ENCODE measurements at places on chromosomes 5 and 9. TPM values are rescaled to one million over a fixed set of nuclear protein-coding genes. Genes with fewer than 3 reads are reported as not detected.

The RBM18 gene
- total RNA-seq, result 19.1 TPM

DNA sequence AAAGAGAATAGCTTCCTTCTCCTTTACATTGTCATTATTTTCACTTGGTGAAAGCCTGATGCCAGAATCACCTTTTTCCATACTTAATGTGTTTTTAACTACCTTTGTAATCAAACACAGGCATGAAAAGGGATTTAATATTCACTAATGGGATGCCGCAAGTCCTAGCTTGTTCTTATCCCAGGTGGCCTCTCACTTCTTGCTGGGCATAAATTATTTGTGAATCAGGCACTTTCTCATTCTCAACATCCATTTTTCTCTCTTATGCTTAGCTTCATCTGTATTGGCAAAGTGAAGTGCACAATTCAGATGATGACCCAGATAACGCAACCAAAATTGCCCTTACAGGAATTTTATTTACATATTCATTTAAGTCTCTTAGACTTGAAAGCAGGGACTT lies 10.9 kb downstream of the ACTL7B start:
- no peak for DNase-seq

GRCh38 chr5:123610209-123610608 lies 98.2 kb downstream of the CSNK1G3 start:
- DNase-seq, result no peak

- no peak for DNase-seq
Observed at GRCh38 chr5:133122711-133123110, 70.9 kb downstream of the HSPA4 start.

- DNase-seq, result no peak
Observed at GRCh38 chr5:62650197-62650596, 71.6 kb downstream of the LRRC70 start.

The HACD4 gene
- 14.5 TPM for total RNA-seq

The SHOC1 gene
- not detected for total RNA-seq

DNA sequence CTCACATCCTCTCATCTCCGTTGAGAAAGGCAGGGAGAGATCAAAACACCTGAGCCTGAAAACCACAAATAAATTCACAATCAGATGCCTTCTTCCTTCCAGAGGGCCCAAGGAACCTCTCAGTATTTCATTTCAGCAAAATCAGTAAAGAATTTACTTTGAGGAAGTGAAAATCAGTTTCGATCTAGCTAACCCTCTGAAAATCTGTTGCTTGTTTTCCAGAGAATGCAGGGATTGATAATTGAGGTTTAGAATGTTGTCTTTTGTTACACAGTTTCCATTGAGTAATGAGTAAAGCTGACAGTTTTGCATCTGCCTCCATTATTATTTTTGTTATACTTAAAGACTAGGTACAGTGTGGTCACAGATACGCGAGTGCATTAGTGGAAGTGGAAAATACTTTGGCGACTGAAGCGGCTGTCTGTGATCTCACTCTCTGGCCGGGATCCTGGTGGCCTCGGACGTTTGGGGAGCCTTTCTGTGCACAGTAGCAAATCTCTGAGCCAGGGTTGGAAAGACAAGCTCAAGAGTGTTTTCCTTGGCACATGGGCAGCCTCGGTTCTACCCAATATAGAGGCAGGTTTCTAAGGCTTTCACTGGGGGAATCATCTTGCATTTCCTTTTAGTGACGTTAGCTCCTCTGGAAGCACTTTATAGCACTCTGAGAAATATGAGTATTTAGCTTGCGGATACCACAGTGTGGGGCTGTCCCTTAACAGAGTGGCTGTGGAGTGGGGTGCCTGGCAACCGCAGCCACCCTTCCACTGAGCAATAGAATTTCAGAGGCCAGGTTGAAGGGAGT lies 32.2 kb upstream of the ANGPTL2 start:
- no peak for DNase-seq

The MSX2 gene
- 11.3 TPM for total RNA-seq

The FGFR4 gene
- total RNA-seq, result 7.2 TPM

The PSD2 gene
- total RNA-seq, result 0.48 TPM

The SPINK13 gene
- not detected for total RNA-seq

The FNBP1 gene
- 121 TPM for total RNA-seq

- DNase-seq, result no peak
Observed at GRCh38 chr9:85108746-85109145, 439.2 kb downstream of the NTRK2 start.

The SPATA31A7 gene
- not detected for total RNA-seq

DNA sequence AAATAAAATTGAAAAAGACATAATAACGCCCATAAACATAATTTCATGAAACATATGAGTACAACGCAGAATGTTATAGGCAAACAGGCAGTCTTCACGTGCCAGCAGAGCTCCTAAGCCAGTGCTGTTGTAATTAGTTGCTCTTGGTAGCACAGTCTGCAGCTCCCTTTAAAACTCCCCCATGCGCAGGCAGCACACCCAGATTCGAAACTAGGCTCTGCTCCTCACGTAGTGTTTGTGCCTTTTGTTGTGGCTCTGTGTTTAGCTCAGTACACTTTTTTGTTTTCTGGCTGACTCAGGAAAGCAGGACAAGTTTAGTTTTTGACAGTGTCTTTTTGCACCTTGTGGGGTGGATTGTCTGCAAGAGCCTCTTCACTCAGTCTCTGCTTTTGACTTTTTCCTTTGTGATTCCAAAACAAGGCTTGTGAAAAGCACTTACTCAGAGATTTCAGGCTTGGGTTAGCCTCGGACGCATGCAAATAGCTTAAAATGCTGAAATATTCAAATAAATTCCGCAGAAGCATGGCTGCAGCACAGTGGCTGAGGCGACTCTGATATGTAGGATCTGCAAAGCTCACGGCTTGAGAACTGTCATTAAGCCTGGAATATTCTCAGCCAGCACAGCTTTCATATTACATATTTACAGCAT lies 113.6 kb downstream of the IRX1 start:
- DNase-seq, result no peak

GRCh38 chr5:124669300-124669648 lies 77.2 kb downstream of the ZNF608 start:
- no peak for DNase-seq

The PCDHB9 gene
- 2.4 TPM for total RNA-seq

The PCDHGB7 gene
- 10.4 TPM for total RNA-seq

DNA sequence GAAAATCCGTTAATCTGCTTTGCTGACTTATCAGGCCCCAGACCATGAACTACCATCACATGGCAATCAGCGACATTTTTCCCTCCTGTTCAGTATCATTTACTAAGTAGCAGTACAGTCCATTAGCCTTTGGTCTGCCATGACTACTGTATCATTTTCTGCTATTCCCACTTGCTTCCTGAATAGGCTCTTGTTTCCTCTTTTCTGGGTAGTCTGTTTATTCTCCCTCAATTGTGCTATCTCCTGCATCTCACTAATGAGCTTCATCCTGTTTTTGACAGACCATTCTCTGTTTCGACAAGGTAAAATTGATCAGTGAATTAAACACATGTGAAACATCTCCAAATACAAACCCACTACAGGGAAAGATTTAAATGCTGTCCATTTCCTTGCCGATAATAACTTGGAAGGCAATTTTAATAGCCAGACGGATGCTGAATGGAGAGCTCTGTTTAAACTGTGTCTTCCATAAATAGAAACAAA lies 263.5 kb upstream of the ANKRD55 start:
- DNase-seq, result no peak

GRCh38 chr9:91945277-91946085 lies 4.5 kb downstream of the ROR2 start:
- DNase-seq, result peak; percentile 84

DNA sequence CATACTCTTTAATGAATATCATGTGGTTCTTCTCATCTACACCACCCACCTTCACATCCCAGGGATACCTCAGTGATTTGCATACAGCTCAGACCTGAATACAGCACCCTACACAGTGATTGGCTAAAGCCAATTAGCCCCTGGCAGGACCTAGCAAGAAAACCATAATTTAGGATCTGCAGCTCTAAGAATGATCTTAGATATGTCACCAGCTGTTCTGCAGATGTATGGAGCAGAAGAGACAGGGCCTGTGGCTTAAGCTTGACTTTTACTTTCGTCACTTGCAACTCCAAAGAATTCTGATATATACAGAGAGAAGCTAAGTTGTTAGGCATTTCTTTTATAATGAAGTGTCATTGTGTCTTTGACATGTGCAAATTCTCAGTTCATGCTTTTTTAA lies 483.2 kb upstream of the C9orf72 start:
- no peak for DNase-seq

DNA sequence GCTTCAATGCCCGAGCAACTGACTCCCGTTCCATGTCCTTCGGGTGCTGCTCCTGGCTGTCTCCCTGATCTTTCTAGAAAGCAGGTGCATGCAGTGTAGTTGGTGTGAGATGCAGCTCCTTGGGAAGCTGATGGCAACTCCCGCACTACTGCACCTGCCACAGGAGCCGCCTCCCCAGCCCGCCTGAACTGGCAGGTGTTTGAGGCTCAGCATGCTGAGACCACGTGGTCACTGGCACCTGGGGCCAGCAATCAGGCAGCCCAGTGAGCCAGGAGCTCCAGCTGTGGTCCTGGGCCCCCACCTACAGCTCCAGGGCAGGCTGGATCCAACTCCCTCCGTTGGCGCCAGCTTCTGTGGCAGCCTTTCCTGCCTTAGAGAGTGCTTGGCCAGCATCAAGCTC lies 111.5 kb downstream of the ICE1 start:
- no peak for DNase-seq

GRCh38 chr5:172110260-172110815 lies 77.7 kb downstream of the STK10 start:
- DNase-seq, result no peak

DNA sequence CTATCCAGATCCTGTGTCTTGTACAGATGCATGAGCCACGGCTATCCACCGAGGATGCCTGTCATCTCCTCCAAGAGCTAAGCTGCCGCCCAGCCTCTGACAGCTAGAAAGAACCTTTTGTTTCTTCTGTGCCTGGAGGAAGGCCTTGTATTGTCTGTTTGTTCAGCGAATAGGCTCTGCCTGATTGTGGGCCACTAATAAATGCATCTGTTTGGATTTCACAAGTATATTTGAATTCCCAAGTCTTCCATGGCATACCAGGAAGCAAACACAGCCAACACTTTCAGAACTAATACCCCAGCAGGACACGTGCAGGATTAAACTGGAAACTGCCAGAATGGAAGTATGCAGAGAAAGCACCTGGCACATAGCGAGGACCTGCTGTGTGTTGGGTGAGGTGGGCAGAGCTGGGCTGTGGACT lies 92.7 kb upstream of the NEURL1B start:
- no peak for DNase-seq

- DNase-seq, result no peak
Observed at GRCh38 chr5:95081500-95081960, 203.4 kb downstream of the MCTP1 start.

The IL3 gene
- not detected for total RNA-seq

- DNase-seq, result no peak
Observed at GRCh38 chr9:130173666-130173983, 1.4 kb downstream of the NCS1 start.

GRCh38 chr9:95036676-95037075 lies 280.8 kb downstream of the FANCC start:
- DNase-seq, result no peak

DNA sequence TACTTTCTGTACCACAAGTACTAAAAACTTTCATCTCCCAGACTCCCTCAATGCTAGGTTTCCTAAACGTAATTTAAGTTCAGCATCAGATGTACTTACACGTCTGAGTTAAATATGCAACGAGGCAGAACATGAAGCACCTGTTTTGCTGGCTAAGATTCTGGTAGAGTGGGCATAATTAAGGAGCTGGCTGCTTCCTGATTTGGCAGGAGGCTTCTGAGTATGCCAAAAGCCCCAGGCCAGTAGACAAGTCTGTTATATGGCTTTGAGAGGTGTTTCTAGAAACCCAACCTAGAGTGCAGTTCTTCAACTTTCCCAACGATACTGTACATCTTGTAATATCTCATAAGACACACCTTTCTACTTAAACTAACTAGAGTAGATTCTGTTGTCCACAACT lies 13.6 kb downstream of the TICAM2 start:
- no peak for DNase-seq

DNA sequence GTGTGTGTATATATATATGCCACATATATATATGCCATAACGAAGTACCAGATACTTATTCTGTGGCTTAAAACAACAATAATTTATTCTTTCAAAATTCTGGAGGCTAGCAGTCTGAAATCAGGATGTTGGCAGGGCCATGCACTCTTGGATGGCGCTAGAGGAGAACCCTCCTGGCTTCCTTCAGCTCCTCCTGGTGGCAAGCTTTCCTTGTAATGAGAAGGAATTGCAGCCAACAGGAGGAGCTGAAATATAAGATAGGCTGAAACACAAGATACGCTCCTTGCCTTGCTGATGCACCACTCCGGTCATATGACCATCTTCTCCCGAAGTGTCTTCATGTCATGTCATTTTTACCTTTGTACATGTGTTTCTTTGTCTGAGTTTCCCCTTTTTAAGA lies 368.1 kb upstream of the CTNND2 start:
- no peak for DNase-seq

DNA sequence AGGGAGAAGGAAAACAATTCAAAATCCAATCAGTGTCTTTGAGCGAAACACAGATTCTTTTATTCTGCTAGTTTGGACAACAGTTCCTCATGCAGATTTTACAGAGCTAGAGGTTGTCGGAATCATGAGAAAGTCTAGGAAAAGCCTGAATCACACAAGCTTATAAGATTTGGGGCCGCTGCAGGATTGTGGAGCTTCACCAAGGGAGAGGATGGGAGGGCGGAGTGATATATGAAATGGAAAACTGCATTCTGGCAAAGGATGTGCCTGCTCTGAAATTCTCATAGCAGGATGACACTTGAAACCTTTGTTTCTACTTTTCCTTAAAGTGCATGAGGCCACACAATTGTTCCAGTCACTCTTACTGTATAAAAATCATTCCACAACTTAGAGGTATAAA lies 134.3 kb downstream of the OR2K2 start:
- no peak for DNase-seq

GRCh38 chr5:11384441-11385250 lies 519.6 kb downstream of the CTNND2 start:
- no peak for DNase-seq

DNA sequence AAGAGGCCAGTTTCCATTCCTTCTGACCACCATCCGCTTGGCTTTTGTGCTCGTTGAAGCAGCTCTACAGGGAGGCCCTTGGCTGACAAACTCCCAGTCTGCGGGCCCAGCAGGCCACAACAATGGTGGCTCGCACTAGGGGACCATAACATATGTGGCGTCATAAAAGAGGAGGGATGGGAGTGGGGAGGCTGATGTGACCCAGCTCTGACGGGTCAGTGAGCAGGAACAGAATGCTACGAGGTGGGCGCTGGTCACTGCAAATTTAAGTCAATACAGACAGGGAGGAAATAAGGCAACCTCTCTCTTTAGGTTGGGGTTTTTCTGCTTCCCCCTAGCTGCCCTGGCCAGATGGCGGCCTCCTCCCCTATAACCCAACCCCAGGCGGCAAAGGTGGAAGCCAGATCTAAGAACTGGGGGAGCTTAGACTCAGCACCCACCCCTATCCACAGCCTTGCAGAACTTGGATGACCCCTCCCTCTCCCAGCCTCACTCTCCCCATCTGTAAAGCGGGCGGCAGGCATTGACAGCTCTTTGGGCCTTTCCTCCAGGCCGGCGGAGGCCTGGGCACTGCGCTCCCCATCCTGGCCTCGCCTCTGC lies 778 bp downstream of the FRRS1L start:
- DNase-seq, result no peak

All from urinary bladder (tissue), 4 donors.